Stimulated activated CD8-positive, alpha-beta memory T cell treated with anti-CD3 and anti-CD28 coated beads, Interleukin-7, amount 100 ng/mL, for 4 hours (primary cell): ENCODE measurements at places on chromosomes 16 and 17.

DNA sequence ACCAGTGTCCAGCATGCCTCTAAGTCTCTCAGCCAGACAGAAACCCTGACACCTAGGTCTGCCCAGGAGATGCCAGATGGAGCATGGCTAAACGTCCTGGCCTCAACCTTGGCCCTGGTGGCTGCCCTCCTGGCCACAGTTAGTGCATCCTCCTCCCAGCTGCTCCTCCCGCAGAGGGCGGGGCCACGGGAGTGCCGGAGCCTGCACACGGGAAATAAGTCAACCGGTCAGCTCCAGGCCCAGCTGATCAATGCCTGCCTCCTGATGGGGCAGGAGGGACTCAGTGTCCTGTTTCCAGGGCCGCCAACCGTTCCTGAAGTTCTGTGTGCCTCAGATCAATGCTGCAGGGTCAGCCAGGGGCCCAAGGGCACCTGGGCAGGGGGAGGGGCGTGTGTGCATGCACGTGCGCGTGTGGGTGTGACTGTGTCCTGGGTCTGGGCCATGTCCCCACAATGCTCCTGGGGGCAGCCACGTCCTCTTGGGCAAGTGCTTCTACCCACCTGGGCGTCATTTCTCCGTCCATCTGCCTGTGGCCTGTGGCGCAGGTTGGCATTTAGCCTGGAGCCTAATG is 4.6 kb upstream of the KCNJ12 start:
- no peak for DNase-seq

- no peak for DNase-seq
Observed at GRCh38 chr17:37447641-37448040, 41.0 kb downstream of the TADA2A start.

GRCh38 chr16:87160234-87160636 is 157.0 kb downstream of the C16orf95 start:
- no peak for DNase-seq

DNA sequence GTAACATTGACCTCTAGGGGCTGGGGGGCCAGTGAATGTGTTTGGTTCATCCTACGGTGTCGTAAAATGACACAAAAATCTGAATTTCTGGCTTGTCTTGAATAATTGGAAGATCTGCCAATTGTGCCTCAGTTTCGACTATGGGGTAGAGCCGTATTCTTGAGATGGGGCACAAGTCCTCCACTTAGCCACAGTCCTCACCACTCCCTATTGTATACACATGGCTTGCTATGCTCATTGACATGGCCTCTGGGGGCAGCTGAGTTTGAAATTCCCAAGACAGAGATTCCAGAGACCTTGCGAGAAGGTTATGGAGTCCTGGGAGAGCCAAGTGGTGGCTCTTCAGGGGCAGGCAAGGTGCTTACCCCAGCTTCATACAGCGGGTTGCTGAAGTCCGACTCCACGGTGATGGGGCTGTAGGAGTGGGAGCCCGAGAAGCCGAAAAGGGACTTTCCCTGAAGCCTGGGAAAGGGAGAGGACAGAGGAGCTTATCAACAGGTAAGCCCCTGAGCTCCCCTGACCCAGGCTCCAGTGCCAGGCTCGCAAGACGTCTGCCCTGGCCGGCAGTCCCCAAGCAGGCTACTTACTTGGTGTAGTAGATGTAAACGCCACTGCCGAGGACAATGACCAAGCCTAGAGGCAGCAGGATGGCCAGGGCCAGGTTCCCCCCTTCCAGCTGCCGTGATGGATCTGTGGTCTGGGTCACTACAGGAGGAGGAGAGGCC is 9.0 kb upstream of the CDIPT start:
- no peak for DNase-seq

DNA sequence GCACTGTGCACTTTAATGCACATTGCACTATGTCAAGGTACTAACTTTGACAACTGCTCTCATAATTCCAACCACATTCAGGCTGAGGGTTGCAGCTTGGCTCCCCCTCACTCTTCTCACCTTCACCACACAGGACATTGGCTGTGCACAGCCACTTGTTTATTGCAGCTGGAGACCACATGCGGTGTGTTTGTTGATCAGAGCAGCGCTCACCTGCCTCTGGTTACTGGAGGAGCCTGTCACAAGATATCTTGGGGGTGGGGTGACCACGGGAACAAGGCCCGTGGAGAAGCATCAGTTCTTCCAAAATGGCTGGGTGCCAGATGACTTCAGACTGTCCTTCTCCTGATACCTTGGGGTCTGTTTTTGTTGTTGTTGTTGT is 10.6 kb upstream of the CCL5 start:
- DNase-seq: peak; percentile 54

- DNase-seq: no peak
Observed at GRCh38 chr17:72137161-72137560, 16.3 kb downstream of the SOX9 start.

- DNase-seq: no peak
Observed at GRCh38 chr17:29004081-29004692, 1.6 kb downstream of the SEZ6 start.

- peak; percentile 65 for DNase-seq
Observed at GRCh38 chr16:726438-727290, at the start of the genes CCDC78 and HAGHL. Gene CCDC78 (minus strand): TSS chr16:726443. CDS start chr16:726367, 76 bp downstream. Gene HAGHL (plus strand): TSS chr16:727106. CDS start chr16:727510, 404 bp downstream.

DNA sequence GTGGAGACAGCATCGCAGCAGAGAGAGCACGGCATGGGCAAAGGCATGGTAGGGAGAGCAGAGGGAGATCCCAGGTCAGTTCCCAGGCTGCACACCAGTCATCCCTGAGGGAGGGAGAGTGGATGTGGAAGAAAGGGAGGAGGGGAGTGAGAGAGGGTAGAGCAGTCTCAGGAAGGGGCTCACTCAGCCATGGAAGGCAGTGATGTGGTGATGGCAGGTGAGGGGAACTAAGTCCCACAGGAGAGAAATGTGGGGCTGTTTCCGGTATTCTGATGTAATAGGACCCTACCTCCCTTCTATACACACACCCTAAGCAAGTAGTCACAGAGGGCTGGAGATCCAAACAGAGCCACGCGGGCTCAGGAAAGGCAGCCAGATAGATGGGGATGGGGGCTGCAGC is 500.3 kb upstream of the CDH11 start:
- DNase-seq: no peak

GRCh38 chr16:84117494-84117843 is 727 bp upstream of the MBTPS1 start:
- DNase-seq: peak; percentile 34

DNA sequence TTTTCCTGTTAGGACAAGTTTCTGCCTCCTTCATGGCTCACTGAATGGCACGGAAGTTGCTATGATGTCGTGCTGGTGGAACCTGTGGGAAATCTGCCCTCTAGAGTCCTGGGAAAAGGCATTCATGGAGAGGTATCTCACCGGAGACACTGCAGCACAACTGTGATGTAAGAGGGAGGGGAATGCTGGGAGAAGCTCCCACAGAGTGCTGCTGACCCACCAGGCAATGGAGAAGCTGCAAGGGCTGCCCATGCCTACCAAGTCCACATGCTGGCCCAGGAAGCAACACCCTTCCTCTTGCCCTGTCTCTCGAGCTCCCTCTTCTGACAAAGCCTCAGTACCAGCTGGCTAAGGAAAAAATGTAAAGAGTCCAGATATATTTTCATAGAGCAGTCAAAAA is 45.2 kb upstream of the SLC5A11 start:
- DNase-seq: no peak

- no peak for DNase-seq
Observed at GRCh38 chr17:74214484-74215341, 1.3 kb downstream of the TTYH2 start.

DNA sequence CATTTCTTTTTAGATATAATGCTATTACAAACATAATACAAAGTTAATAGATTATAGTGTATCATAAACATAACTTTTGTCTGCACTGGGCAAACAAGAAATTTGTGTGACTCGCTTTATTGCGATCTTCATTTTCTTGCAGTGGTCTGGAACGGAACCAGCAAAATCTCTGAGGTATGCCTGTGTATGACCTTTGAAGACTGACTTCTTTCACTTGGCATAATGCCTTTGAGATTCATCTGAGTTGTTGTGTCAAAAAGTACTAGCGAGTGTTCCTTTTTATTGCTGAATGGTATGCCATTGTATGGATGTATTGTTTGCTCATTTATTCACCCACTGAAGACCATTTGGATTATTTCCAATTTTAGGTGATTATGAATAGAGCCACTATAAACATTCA is 69.2 kb downstream of the TANC2 start:
- no peak for DNase-seq

- DNase-seq: no peak
Observed at GRCh38 chr16:860891-861290, 60.4 kb upstream of the GNG13 start.

DNA sequence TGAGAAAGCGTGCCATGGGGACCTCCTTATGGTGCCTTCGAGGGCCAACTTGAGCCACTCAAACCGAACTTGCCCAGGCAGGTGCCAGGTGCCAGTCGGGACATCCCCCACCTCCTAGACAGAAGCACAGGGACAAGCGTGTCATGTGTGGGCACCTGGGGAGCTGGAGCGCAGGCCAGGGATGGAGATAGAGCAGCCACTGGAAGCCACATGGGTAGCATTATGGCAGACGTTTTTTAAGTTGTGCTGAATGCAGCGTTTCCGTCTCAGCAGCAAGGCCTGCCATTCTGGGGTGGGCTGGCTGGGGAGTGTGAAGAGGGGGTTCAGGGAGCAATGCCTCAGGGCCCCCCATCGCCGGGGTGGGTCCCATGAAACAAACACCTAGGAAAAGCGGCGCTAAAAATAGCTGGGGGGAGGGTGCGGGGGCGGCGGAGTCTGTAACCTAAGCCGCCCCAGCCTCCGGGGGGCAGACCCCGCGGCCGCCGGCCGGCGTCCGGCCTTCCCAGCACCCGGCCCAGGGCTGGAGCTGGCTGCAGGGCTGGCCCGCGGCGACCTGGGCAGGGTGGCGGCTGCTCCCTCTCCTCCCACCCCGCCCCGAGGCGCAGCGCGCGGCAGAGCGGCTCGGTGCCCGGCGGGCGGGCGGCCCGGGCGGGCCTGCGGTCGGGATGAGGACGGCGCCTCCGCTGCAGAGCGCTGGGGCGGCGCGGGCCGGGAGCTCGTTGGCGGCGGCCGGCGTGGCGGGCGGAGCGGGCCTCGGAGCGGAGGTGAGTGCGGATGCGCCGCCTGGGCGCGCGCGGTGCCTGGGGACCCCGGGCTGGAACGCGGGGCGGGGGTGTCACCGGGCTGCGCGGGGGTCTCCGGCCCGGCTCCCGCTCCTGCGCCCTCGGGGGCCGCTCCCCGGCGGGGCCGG is at the start of gene ZNF469:
ZNF469 (plus strand) TSS at position 469 of the 910 bp plus-strand sequence. CDS start 44,512 bp downstream, outside the sequence.
- no peak for DNase-seq

- no peak for DNase-seq
Observed at GRCh38 chr17:5200360-5200759, 8.7 kb upstream of the ZNF594 start.

DNA sequence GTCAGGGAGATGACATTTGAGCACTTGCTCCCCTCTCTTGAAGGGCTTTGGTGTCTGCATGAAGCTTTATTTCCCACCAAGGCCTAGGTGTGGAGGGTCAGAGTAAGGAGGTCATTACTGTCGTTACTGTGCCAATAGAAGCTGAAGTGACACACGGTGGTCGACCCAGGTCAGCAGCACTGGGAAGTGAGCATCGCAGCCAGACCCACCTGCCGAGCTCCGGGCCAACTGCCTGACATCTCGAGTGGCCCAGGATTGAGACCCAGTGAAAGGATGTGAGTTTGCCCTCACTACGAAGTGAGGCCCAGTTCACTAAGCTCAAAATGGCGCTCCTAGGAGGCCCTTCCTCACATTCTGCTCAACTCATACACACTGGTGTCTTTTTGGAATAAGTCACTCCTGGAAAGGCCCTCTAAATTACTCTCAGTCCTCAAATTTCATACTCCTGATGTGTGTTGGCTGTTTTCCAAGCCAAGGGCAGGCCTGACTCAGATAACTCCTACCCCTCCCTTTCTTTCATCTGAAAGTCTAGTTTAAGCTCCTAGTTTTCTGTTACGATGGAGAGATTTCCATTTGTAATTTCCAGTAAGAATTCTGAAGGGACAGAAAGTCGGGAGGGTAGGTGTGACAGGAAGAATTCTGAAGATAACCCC is 200.4 kb downstream of the LGALS9B start:
- no peak for DNase-seq

GRCh38 chr16:79132701-79133100 is 467.8 kb downstream of the MAF start:
- DNase-seq: no peak

GRCh38 chr17:3994221-3994576 is 30.0 kb upstream of the ATP2A3 start:
- DNase-seq: no peak

DNA sequence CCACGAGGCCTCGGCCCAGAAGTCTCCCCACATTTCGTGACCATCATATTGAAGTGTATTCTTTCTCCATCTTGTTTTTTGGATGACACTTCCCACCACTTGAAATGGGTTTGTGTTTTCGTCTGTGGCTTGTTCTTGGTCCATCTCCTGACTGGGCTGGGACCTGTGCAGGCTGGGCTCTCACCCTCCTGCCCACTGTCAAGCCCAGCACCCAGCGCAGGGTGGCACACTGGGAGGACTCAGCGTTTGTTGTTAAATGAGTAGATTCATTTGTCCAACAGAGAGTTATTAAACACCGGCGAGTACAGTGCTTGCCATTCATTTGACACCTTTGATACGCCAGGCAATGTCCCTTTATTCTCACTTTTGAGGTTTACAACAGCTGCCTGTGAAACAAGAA is 22.6 kb downstream of the NT5M start:
- no peak for DNase-seq

GRCh38 chr16:77409311-77409710 is 25.5 kb downstream of the ADAMTS18 start:
- no peak for DNase-seq

GRCh38 chr17:55198690-55199370 is 65.9 kb upstream of the HLF start:
- no peak for DNase-seq

DNA sequence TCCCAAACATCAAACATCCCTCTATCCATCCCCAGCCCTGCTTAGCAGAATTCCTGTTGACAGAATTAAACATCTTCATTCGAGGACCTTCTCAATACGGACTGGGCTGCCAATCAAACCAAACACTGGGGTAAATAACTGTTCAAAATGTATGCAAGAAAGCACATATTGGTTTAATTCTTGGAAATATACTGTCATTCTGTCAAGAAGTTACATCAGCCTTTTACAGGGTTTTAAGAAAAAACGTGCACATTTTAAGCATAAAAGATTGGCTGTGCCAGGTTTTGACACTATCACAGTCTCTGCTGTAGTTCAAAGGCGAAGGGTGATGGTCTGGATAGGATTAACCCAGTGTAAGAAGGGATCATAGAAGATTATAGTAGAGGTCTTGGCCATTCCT is 25.1 kb upstream of the CCNF start:
- no peak for DNase-seq

DNA sequence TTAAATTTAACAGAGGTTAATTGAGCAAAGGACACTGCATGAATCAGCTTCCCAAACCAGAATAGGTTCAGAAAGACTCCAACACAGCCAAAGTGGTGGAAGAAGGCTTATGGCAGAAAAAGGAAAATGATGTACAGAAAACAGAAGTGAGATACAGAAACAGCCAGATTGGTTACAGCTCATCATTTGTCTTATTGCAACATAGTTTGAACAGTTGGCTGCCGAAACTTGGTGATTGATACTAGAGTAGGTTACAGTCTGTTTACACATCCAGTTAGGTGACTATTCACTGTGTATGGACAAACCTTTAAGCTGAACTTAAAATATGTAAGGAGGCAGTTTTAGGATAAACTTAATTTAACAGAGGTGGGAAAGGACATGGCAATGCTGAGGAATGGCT is 18.3 kb downstream of the TMEM100 start:
- DNase-seq: no peak
